ENCODE measurements at places on chromosomes 16 and 17.

GRCh38 chr16:2366660-2367309, 26.3 kb upstream of the ABCA3 start:
- no peak for DNase-seq

GRCh38 chr17:15031975-15032374, 233.2 kb downstream of the PMP22 start:
- no peak for DNase-seq

DNA sequence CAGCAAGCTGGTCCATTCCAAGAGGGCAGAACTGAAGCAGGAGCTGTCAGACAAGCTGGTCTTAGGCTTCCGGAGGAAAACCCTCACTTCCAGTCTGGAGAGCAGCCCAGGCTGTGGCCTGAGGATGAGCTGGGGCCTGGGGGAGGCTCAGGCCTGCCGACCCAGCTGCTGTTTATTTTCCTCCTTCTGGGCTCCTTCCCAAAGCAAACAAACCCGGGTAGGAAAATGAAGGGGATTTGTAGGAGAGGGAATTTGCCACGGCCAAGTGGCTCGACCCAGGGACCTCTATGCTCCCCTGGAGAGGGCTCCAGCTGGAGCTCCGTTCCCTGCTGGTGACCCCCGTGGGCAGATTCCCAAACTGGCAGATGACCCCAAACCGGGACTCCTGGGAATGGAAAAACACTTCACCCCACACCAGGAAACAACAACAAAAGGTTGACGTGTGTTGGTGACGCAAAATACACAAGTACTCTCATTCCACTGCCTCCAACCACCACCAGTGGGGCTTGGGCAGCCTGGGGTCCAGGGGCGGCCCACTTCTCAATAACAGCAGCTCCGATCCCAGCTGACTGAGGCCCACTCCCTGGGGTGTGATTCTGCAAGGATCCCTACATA, 8.8 kb downstream of the JUP start:
- DNase-seq, result no peak

- DNase-seq, result no peak
Observed at GRCh38 chr16:4214215-4214621, 27.7 kb downstream of the SRL start.

- DNase-seq, result no peak
Observed at GRCh38 chr16:80739523-80739922, 64.9 kb downstream of the CDYL2 start.

- no peak for DNase-seq
Observed at GRCh38 chr16:73797115-73797514, 499.5 kb upstream of the PSMD7 start.

- no peak for DNase-seq
Observed at GRCh38 chr17:3972281-3972731, 8.1 kb upstream of the ATP2A3 start.

All from inflammatory macrophage (primary cell).